CD4-positive, alpha-beta T cell treated with Interleukin-15 for 4 hours (primary cell): ENCODE measurements at places on chromosomes 5 and 9.
A peak's percentile ranks its signal among the peaks of the same experiment; 100 is the strongest.

- DNase-seq: no peak
These were observed 8.0 kb downstream of the SPOCK1 start for GRCh38 chr5:137491121-137491520.

GRCh38 chr9:94782355-94783101, 56.0 kb downstream of the AOPEP start:
- no peak for DNase-seq

- DNase-seq: no peak
These were observed 60.2 kb downstream of the CDC14B start for GRCh38 chr9:96559339-96559943.

- peak; percentile 33 for DNase-seq
These were observed 3.2 kb upstream of the BAAT start for GRCh38 chr9:101387871-101388506.

DNA sequence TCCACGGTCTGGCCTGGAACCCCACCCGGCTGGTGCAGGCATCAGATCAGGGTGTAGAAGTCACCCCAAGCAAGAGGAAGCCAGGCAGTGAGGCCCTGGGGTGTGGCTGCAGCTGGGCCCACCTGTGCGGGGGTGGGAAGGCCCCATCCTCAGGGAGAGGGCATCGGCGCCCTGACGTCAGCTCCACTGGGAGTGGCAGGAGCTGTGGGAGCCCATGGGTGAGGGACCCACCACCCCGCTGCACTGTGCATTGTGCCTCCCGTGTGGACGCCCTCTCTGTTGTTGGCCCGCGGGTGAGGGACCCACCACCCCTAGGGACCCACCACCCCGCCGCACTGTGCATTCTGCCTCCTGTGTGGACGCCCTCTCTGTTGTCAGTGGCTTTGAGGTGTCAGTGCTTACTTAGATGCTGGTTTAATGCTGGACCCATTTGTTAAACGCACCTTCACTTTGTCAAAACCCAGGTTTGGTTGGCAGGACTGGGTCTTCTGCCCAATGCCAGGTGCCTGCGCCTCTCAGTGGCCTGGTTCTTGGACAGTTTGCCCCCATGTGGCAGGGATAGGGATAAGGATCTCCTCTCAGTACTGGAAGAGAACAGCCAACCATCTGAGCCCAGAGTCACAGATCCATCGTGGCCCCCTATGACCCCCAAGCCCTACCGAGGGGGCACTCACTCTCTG, 6.9 kb upstream of the EXOC3 start:
- no peak for DNase-seq

GRCh38 chr9:112380102-112380824, at the start of gene HSDL2:
TSS of gene HSDL2 (plus strand) at chr9:112380108. CDS start at chr9:112380164, 56 bp downstream.
- no peak for DNase-seq

DNA sequence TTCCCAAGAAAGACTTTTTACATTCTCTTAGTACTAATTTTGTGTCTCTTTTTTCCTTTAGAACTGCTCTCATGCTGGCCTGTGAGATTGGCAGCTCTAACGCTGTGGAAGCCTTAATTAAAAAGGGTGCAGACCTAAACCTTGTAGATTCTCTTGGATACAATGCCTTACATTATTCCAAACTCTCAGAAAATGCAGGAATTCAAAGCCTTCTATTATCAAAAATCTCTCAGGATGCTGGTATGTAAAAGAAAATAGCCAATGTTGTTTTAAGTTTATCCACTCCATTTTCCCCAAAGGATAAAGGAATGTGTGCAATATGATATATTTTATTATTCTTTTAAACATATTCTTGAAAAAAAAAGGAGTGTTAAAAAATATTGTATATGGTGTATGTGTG, 27.3 kb upstream of the TTC23L start:
- DNase-seq: no peak

DNA sequence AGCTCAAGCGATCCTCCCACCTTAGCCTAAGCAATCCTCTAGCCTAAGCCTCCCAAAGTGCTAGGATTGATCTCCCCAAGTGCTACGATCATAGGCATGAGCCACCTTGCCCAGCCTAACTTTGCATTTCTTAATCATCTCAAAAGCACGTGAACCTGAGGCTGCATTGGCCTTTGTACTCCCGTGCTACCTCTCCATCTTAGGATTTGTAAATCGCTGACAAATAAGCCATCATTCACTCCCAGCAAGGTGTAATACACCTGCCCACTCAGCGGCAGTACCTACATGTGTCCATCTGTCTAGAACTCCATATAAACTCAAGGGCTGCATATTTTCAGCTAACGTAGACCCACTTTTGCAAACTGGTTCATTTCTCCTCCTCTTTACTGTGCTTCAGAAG, 2.8 kb downstream of the ANKH start:
- DNase-seq: no peak

- no peak for DNase-seq
These were observed 2186.5 kb upstream of the ACO1 start for GRCh38 chr9:30197954-30198353.

DNA sequence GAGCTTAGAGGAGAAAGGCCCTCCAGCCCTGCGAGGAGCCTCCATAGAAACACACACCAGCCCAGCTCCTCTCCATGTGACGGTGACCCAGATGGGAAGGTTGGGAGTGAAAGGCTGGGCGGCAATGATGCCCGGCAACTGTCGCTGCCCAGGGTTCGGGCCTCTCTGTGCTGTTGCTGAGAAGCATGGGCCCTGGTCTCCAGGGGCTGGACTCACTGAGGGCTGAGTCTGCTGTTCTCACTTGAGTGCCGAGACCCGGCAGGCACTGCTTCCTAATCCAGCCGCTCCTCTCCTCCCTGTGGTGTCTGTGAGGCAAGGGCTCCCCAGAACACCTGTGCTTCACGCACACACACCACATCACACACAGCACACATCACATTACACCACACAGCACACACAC, 493.6 kb downstream of the GADD45G start:
- DNase-seq: no peak

- DNase-seq: no peak
These were observed 151.7 kb upstream of the NMUR2 start for GRCh38 chr5:152556784-152557183.

DNA sequence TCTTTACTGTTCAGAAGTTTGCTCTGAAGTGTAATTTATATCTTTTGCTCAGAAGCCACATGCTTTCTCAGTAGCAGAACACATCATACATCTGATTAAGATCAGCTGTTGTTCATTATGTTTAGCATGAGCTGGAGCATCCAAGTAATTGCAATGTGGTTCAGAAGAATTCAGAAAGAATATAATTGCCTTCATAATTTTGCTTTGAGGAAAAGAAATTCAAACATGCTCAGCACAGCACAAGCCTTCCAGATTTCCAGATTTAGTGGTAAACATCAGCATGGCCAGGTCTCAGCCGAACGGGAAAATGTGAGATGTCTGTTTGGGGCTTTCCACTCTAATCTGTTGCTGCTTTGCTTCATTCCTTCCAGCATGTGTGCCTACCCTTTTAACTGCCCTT, 65.9 kb downstream of the ITGA1 start:
- no peak for DNase-seq

DNA sequence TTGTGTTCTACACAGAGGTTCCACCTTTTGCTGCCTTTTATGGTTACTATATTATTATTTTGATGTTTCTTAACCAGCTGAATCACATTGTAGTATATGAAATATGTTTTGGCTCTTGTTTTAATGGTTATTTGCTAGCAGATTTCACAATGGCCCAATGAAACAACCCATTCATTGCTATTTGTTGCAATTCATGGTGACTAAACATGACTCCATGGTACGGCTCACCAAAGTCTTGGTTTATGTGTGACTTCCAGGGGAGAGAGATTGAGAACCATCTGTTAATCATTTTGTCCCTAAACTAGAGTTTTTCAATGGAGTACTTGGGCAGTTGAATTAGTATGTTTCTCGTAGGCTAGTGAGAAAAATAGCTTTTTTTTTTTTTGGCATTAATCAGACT, 108.4 kb downstream of the GHR start:
- no peak for DNase-seq

DNA sequence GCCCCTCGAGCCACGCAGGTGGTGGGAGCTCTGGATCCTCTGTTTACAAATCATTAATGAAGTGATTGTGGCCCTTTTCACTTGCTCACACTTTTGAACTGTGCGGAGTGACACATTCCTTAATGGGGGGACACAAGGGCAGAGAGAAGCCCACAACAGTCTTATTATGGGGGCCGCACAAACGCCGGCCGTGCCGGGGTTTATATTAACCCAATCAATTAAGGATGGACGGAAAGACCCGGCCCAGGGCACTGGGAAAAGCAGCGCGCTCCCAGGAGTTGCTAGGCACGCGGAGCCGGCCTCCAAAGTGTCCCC, 634.8 kb downstream of the IRX1 start:
- DNase-seq: no peak

- DNase-seq: no peak
These were observed 3.9 kb upstream of the SPINK1 start for GRCh38 chr5:147835386-147835798.

GRCh38 chr9:6006749-6007057, 8.7 kb downstream of the RANBP6 start:
- DNase-seq: no peak

- DNase-seq: no peak
These were observed 3.2 kb upstream of the AKNA start for GRCh38 chr9:114390952-114391351.

DNA sequence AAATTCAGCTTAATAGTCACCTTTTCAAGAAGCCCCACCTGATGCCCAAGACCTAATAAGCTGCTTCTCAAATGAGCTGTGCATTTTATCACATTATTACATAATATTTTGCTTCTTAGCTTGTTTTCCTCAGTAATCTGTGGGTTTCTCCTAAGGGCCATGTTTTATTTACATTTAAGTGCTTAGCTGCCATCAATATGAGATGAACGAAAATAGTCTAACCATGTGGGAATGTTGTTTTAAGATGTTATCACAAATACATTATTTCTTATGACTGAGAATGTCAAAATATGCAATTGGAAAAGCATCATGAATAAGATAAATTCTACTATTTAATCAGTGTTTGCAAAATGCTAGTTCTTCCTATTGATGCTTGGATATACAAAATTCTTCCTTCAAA, 10.1 kb downstream of the ARRDC3 start:
- no peak for DNase-seq

GRCh38 chr5:107134931-107135330, 535.8 kb downstream of the EFNA5 start:
- DNase-seq: no peak

GRCh38 chr5:117494188-117494587, 919.6 kb upstream of the SEMA6A start:
- no peak for DNase-seq

- no peak for DNase-seq
These were observed 2.5 kb downstream of the TLE1 start for GRCh38 chr9:81686614-81687520.

- DNase-seq: no peak
These were observed 21.8 kb downstream of the ENTREP1 start for GRCh38 chr9:69346596-69347390.

GRCh38 chr5:144151026-144151425, 19.4 kb downstream of the YIPF5 start:
- DNase-seq: no peak

DNA sequence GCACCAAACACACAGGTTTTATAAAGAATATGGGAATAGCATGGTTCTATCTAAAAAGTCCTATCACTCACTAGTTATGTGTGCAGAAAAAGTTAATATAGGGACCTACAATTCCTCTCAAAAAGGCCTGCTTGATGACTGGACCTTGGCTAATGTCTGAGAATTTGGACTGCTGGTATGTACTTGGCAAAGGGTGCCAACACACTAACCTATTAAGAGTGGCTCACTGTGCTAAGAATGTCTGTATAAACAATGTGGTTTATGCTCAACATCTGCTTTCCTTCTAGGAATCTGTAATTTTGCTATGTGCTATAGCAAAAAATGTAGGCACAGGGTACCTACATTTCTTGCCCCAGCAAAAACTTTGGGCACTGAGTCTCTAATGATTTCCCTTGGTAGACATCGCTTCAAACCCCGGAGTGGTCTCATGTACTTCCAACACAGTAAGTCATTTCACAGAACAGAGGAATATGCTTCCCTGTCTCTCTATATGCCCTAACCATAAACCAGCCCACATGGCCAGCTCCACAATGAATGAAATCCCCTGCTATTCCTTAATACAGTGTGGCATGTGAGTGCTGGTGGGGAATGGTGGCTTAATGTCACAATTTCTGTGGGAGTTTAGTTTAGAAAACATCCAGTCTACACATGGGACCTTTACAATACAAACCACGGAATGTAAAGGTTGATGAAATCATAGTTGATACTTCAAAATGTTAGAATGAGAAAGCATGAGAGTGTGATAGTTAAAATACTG, 101.7 kb downstream of the UBAP2 start:
- DNase-seq: no peak

GRCh38 chr5:145462525-145462924, 372.6 kb downstream of the PRELID2 start:
- DNase-seq: no peak

- DNase-seq: peak; percentile 18
These were observed 511 bp downstream of the ARL15 start for GRCh38 chr5:54309691-54310432.

GRCh38 chr9:89874351-89875321, 269.8 kb downstream of the GADD45G start:
- no peak for DNase-seq

- DNase-seq: no peak
These were observed 82.1 kb upstream of the TNFSF8 start for GRCh38 chr9:115012486-115012885.

- no peak for DNase-seq
These were observed 60.1 kb upstream of the ZNF608 start for GRCh38 chr5:124806373-124807077.

DNA sequence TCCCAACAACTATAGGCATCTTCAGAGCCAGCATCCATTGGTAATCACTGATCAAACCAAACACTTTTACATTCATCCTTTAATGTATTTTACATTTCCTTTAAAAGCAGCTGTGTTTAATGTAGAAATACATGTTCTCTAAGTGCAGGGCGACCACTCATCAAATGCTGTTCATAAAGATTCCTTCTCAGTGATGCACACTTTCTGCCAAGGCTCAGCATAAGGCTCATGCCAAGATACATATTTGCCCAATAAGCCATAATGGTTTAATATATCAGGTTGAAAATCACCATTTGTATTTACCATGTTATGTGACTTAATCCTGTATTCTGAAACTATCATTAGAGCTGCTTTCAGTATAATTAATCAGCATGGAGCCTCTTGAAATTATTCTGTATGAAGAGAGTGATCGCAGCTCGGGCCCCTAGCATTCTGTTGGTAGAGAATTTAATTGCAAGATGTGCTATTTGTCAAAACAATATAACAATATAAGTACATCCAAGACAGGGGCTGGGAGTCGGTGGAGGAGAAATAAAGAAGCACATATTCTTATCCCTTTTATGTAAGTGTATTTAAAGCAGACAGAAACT, 267.5 kb downstream of the EBF1 start:
- no peak for DNase-seq

GRCh38 chr9:63859475-63860215, 1425.4 kb downstream of the FOXD4L5 start:
- peak; percentile 56 for DNase-seq

- DNase-seq: no peak
These were observed 138.4 kb downstream of the EGFLAM start for GRCh38 chr5:38396766-38397165.
